ENCODE measurements at places on chromosomes 1 and 21. TPM values are rescaled to one million over a fixed set of nuclear protein-coding genes. Genes with fewer than 3 reads are reported as not detected.

The CLCNKB gene
- total RNA-seq = 0.20 TPM

The HSPA6 gene
- 8.2 TPM for total RNA-seq

The CFHR3 gene
- 0.39 TPM for total RNA-seq

The TCEA3 gene
- 66.2 TPM for total RNA-seq

The VSIG8 gene
- 8.2 TPM for total RNA-seq

The NUP210L gene
- total RNA-seq = 0.10 TPM

The HNRNPCL2 gene
- not detected for total RNA-seq

The IGSF3 gene
- total RNA-seq = 47.0 TPM

The CHI3L1 gene
- 42.2 TPM for total RNA-seq

The EDARADD gene
- total RNA-seq = 3.0 TPM

The MCOLN2 gene
- total RNA-seq = 1.8 TPM

The FNDC10 gene
- total RNA-seq = 0.99 TPM

The C1orf174 gene
- 15.4 TPM for total RNA-seq

The AKR7A2 gene
- total RNA-seq = 35.9 TPM

The SHISA4 gene
- 7.9 TPM for total RNA-seq

The OR6K3 gene
- total RNA-seq = not detected

The BRINP2 gene
- 0.39 TPM for total RNA-seq

The SYCP1 gene
- not detected for total RNA-seq

The MMEL1 gene
- 1.3 TPM for total RNA-seq

The DCLRE1B gene
- 2.6 TPM for total RNA-seq

The MTR gene
- total RNA-seq = 27.9 TPM

The LCE1A gene
- 1.7 TPM for total RNA-seq

The C1orf94 gene
- total RNA-seq = 0.10 TPM

The TEDDM1 gene
- total RNA-seq = not detected

The ITGB2 gene
- total RNA-seq = 22.5 TPM

The HIVEP3 gene
- total RNA-seq = 3.3 TPM

The SPATA45 gene
- 0.89 TPM for total RNA-seq

The VTCN1 gene
- total RNA-seq = 6.5 TPM

The OR2L13 gene
- total RNA-seq = not detected

The NAV1 gene
- 19.4 TPM for total RNA-seq

The GPATCH2 gene
- total RNA-seq = 23.8 TPM

The GBP6 gene
- 0.39 TPM for total RNA-seq

The JAM2 gene
- total RNA-seq = 29.0 TPM

The RGS18 gene
- total RNA-seq = 4.4 TPM

The NTMT2 gene
- not detected for total RNA-seq

The SELE gene
- total RNA-seq = 14.0 TPM

The RNPC3 gene
- 14.3 TPM for total RNA-seq

The CFHR5 gene
- total RNA-seq = not detected

The ETV3L gene
- not detected for total RNA-seq

The CLCA1 gene
- not detected for total RNA-seq

The TGFB2 gene
- total RNA-seq = 32.0 TPM

The B3GALT6 gene
- 7.0 TPM for total RNA-seq

The IL10 gene
- 1.4 TPM for total RNA-seq

The ZBED6 gene
- total RNA-seq = 24.9 TPM

The DMAP1 gene
- 27.1 TPM for total RNA-seq

The TTC13 gene
- 16.7 TPM for total RNA-seq

The HMGCL gene
- 27.3 TPM for total RNA-seq

The FCRL3 gene
- total RNA-seq = 0.10 TPM

The GBP1 gene
- total RNA-seq = 42.4 TPM

The CR1L gene
- total RNA-seq = 1.6 TPM

The PNRC2 gene
- total RNA-seq = 165 TPM

The RAB3B gene
- 1.9 TPM for total RNA-seq

The CYP4A11 gene
- not detected for total RNA-seq

The CCDC17 gene
- 0.79 TPM for total RNA-seq

Data from skin of body (tissue), 3 donors.